ENCODE measurements at places on chromosomes 3 and 15.

DNA sequence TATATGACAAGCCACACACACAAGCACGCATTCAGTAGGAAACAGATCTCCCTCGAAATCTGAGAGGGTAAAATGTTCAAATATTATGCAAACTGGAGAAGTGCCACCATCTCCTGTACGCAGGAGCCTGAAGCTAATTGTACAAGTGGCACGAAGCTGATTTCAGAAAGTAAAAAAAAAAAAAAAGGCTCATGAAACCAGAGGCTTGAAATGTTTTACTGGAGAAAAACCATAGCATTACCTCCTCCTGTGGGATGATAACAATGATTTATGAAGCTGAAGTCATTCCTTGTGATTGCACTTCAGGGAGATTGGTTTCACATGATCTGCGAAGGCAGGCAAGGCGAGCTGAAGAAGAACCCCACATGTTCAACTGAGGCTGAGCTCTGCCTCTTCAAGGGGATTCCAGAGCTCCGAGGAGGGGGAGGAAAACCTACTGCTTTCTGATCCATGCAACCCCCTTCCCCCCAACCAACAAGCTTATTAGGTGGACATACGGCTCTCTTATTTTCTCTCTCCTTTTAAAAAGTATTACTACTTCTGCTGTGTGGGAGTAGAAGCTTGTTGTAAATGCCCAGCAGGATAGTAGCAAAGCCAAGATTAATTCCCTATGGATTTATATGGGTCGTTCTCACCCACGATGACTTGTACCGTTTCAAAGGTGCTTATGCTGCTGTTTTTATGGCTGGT, 101.1 kb downstream of the GREM1 start:
- DNase-seq: peak; percentile 75

- no peak for DNase-seq
These were observed 16.0 kb upstream of the RNU6-1 start for GRCh38 chr15:67855842-67856241.

- no peak for DNase-seq
These were observed 34.0 kb upstream of the ACTL6A start for GRCh38 chr3:179528772-179529171.

GRCh38 chr3:133754973-133755828, 9.0 kb downstream of the TF start:
- no peak for DNase-seq

Data from DMS79 treated with DMSO at 0.1 percent for 48 hours (cell line).